ENCODE measurements at places on chromosomes 6 and 20.

- DNase-seq, result no peak
- no peaks in the 10 kb centered on the region for H3K4me1 ChIP-seq
- H3K27me3 ChIP-seq, result no peaks in the 10 kb centered on the region
Observed at GRCh38 chr6:61833176-61833755, 452.8 kb downstream of the KHDRBS2 start.

DNA sequence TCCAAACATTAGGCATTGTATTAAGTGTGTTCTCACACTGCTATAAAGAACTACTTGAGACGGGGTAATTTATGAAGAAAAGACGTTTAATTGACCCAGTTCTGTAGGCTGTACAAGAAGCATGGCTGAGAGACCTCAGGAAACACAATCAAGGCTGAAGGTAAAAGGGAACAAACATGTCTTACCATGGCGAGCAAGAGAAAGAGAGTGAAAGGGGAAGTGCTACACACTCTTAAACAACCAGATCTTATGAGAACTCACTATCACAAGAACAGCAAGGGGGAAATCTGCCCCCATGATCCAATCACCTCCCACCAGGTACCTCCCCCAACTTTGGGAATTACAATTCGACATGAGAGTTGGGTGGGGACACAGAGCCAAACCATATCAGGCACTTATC lies 86.6 kb upstream of the TOP1 start:
- no peaks in the 10 kb centered on the region for H3K27me3 ChIP-seq
- DNase-seq, result no peak
- no peak overlapping the region for H3K27ac ChIP-seq
- no peaks in the 10 kb centered on the region for H3K36me3 ChIP-seq
- H3K4me1 ChIP-seq, result no peaks in the 10 kb centered on the region
- no peak overlapping the region for H3K4me3 ChIP-seq

DNA sequence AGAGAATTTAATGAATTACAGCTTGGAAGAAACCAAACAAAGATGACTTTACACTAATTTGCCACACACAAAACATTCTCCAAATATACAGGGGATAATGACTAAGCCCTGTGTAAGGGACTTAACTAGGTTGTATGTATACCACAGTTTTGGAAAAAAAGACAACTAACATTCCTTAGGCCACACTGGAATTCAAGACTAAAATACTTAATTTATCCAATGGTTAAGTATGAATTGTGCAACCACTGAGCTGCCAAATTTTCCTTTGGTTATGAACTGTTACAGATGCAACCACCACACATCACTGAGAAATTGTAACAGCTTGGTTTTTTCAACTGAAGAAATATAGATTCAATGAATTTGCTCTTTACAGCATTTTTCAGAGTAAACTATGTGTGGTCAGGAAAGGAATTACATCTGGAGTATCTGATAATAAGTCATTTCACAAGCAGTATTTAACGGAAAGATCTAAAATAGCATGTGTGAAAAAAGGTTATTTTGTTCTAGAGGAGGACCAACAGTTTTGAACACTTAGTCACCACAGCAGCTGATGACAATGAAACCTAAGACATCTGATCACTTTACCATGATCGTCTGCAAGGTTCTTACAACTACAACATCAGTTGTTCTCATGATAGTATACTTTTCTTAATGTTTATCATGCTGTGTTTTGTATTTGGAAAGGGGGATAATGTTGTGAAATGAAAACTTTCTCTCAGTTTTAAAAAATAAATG lies 318.8 kb downstream of the BCKDHB start:
- no peak overlapping the region for H3K27ac ChIP-seq
- no peak for DNase-seq
- H3K36me3 ChIP-seq, result no peaks in the 10 kb centered on the region
- no peak overlapping the region for H3K4me3 ChIP-seq

- H3K27ac ChIP-seq, result no peak overlapping the region
- DNase-seq, result no peak
- no peaks in the 10 kb centered on the region for H3K4me1 ChIP-seq
- H3K4me3 ChIP-seq, result no peak overlapping the region
- H3K36me3 ChIP-seq, result no peaks in the 10 kb centered on the region
- no peaks in the 10 kb centered on the region for H3K27me3 ChIP-seq
Observed at GRCh38 chr6:144170044-144170443, 19.7 kb downstream of the STX11 start.
